ENCODE measurements at places on chromosomes 6 and 20. TPM values are rescaled to one million over a fixed set of nuclear protein-coding genes. Genes with fewer than 3 reads are reported as not detected.

Gene KLC4
- 12.7 TPM for total RNA-seq

Gene SPATA25
- 0.95 TPM for total RNA-seq

Gene EYA4
- not detected for total RNA-seq

Gene PHACTR1
- total RNA-seq = 25.3 TPM

Gene KAT14
- 7.2 TPM for total RNA-seq

Gene NKX2-4
- total RNA-seq = not detected

Gene ULBP2
- total RNA-seq = 0.78 TPM

DNA sequence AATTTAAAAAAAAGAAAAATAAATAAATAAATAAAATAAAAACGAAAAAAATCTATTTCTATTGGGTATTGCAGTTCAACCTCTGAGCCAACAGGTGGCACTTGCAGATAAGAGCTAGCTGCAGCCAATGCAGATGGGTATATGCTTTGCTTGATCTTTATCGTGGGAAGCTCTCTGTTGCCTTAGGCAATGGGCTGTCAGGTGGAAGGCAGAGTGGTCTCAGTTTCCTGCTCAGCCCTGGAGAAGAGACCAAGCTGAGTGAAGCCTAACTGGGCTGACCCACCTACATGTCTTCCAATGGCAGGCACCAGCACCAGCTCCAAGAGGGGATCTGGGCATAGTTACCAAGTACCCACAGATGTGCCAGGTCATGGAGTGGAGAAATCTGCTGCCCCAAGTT lies 95.0 kb downstream of the AK9 start:
- H3K4me1 ChIP-seq = no peaks in the 10 kb centered on the region
- H3K27me3 ChIP-seq = no peaks in the 10 kb centered on the region
- H3K27ac ChIP-seq = no peak overlapping the region
- no peaks in the 10 kb centered on the region for H3K36me3 ChIP-seq
- no peak for DNase-seq
- no peak overlapping the region for H3K4me3 ChIP-seq

DNA sequence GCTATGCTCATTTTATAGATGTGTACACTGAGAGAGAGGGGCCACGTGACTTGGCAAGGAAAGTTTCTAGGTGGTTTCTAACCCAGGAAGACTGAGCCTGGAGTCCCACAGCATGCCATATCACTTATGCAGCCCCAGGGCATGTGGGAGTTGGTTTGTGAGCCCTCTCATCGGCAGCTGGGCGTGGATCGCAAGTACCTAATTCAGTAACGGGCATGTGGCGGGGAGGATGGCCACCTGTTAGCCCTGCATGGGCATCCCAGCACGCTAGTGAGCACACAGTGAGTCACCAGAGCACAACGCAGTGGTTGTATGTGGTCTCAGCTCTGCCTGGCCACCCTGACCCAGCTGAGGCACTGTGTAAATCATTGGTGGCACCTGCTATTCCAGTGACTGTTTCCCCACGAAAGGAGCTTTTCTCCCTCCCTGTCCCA lies 88.3 kb downstream of the NINL start:
- no peaks in the 10 kb centered on the region for H3K36me3 ChIP-seq
- H3K27me3 ChIP-seq = peaks cover 55% of the 10 kb centered on the region
- no peak overlapping the region for H3K27ac ChIP-seq
- no peak overlapping the region for H3K4me3 ChIP-seq
- H3K4me1 ChIP-seq = 0 out of 2 replicates have a peak, but pooled peaks cover 3% of the 10 kb centered on the region

DNA sequence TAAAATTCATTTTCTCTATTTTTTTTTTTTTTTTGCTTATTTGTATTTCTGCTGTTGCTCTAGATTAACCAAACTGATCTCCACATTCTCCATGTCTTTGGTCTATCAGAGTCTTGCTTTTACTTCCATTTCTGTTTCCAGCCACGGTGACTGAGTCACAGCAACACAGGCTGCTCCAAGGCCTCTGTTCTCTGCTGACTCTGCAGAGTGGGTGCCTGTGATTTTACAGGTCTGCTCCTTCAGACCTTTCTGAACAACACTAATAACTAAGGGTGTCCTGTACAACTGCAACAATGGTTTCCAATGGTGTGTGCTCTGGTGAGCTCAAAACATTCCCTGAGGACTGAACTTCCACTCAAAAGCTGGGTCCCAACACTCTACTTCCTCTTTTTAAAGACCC lies 102.3 kb upstream of the BMP2 start:
- no peaks in the 10 kb centered on the region for H3K4me1 ChIP-seq
- H3K4me3 ChIP-seq = no peak overlapping the region

DNA sequence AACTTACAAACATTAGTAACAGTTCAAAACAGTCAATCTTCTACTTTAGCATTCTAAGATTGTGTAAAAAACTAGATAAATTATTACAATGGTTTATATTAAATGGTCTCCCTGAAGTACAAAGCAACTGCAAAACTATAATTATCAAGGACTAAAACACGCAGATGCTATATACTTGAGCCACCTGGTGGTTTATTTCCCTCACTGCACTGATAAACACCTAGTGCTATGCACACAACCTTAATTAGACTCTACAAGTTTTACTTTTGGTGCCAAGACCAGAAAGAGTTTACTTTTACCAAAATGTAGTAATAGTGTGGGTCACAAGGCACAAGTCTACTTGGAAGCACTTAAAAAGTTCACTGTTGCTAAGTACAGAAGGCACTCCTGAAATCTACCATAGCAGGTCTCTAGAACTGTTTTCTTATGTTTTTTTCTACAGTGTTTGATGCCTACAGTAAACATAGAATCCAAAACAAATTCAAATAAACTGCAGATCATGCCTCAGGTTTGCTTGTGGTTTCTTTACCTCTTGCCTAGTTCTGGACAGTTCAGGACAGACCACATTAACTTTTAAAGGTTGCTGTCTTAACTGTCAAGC lies 49.2 kb downstream of the GMDS start:
- no peaks in the 10 kb centered on the region for H3K36me3 ChIP-seq
- DNase-seq = peak; percentile 31
- H3K27me3 ChIP-seq = peaks cover 14% of the 10 kb centered on the region
- no peak overlapping the region for H3K27ac ChIP-seq
- H3K4me1 ChIP-seq = no peaks in the 10 kb centered on the region

GRCh38 chr20:37202267-37202943 lies 23.1 kb upstream of the MROH8 start:
- peaks cover 98% of the 10 kb centered on the region for H3K36me3 ChIP-seq
- no peak overlapping the region for H3K27ac ChIP-seq
- no peaks in the 10 kb centered on the region for H3K4me1 ChIP-seq
- H3K4me3 ChIP-seq = no peak overlapping the region
- DNase-seq = peak; percentile 48

DNA sequence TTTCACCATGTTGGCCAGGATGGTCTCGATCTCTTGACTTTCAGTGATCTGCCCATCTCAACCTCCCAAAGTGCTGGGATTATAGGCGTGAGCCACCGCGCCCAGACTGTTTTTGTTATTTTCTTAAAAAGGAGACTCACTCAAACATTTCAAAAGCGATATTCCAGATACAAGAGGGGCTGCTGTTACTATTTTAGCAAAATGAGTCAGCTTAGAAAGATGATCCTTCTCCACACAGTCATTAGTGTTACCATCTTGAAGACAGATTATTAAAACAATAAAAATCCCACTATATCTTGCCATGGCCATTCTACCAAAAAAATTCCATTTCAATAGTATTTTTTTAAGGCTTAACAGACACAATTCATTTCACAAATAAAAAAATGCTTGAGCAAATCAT lies 102.8 kb downstream of the PREP start:
- DNase-seq = no peak
- H3K4me1 ChIP-seq = no peaks in the 10 kb centered on the region
- H3K4me3 ChIP-seq = no peak overlapping the region

- no peak overlapping the region for H3K27ac ChIP-seq
- no peak overlapping the region for H3K4me3 ChIP-seq
- peaks cover 6% of the 10 kb centered on the region for H3K4me1 ChIP-seq
- H3K27me3 ChIP-seq = 0 out of 3 replicates have a peak, but pooled peaks cover 2% of the 10 kb centered on the region
- no peak for DNase-seq
- no peaks in the 10 kb centered on the region for H3K36me3 ChIP-seq
These were observed 43.2 kb upstream of the GABRR1 start for GRCh38 chr6:89260310-89260709.

DNA sequence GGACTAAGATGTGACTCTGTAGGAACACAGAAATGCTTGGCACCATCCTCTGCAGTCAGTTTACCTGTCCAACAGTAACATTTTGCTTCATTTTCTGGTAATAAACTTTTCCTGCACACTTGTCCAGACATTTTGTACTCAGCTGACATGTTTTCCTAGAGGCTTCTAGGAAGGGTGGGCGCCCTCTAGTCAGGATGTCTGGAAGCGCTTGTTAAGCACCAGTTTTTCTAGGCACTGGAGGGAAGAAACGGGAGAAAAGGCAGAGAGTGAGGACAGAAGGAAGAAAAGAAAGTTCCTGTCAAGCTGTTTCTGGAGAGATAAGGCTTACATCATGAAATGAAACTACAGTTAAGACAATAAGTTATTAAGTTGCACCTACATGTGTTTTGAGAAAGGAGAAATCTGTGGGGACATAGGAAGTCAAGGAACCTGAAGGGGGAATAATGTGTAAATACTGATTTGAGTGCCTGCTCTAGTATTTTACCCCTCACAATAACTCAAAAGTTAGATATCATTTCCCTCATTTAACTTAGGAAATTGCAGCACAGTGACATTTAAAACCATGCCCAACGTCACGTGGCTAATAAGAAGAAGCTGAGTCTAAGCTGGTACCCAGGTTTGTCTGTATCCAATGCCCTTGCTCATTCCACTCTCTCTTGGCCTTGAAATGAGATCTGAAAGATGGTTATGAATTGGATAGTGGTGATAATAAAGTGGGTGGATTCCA lies 42.7 kb upstream of the TNFRSF21 start:
- H3K4me3 ChIP-seq = no peak overlapping the region
- H3K27me3 ChIP-seq = no peaks in the 10 kb centered on the region
- DNase-seq = peak; percentile 24
- H3K4me1 ChIP-seq = no peaks in the 10 kb centered on the region

DNA sequence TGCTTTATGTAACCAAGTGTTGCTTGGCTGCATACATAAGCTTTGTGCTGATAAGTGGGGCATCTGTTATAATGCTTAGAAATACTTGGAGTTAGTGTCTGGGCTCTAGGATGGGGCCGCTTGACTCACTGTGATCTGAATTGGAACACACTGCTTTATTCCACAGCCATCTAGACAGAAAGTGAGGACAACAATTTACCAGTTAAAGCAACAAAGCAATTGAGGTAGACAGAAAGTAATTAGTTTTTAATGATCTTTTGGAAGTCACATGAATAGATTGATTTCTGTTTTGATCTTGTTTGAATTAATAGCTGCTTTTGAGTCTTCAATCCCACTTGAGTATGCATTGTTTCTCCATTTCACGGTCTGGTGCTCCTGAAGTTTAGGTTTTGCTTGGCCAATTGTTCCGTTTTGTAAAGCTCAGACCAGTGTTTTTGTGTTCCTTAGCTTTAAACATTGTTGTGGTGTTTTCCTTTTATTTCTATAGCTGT lies 157.5 kb downstream of the TRMT11 start:
- H3K4me3 ChIP-seq = no peak overlapping the region
- H3K36me3 ChIP-seq = no peaks in the 10 kb centered on the region
- no peak for DNase-seq
- no peaks in the 10 kb centered on the region for H3K4me1 ChIP-seq
- no peaks in the 10 kb centered on the region for H3K27me3 ChIP-seq
- H3K27ac ChIP-seq = no peak overlapping the region

GRCh38 chr6:94217836-94218235 lies 798.5 kb upstream of the EPHA7 start:
- no peaks in the 10 kb centered on the region for H3K36me3 ChIP-seq
- H3K4me1 ChIP-seq = no peaks in the 10 kb centered on the region
- H3K27me3 ChIP-seq = no peaks in the 10 kb centered on the region
- no peak for DNase-seq

Measured in K562 (cell line).